Right hindlimb (tissue), 1 donor: ENCODE measurements at places on chromosomes 3 and 15.
A peak's percentile ranks its signal among the peaks of the same experiment; 100 is the strongest.

GRCh38 chr15:76939715-76940114 lies 8.2 kb downstream of the RCN2 start:
- DNase-seq = no peak

GRCh38 chr15:83275412-83275811 lies 9.1 kb downstream of the BNC1 start:
- DNase-seq = no peak

- no peak for DNase-seq
Measured at GRCh38 chr3:70914862-70915261, 602.4 kb upstream of the MDFIC2 start.

- no peak for DNase-seq
Measured at GRCh38 chr15:34341381-34342212, 1.3 kb downstream of the NOP10 start.

DNA sequence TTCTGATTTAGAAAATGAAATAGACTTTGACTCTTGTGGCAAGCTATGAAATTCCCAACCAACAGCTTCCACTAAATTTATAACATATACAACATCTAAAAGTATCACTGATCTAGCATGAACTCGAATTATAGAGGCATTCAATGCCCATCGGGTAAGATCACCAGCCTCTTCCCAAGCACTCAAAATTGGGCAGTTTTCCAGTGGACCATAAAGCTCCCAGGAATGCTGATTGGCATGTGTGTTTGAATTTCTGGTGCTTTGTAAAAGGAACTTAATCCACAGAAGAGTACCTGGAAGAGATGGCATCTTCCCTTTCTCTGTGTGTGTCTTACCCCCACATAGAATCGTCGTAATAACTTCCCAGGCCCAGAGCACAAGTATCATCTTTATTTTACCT lies 10.0 kb downstream of the LRTM1 start:
- DNase-seq = no peak

- DNase-seq = no peak
Measured at GRCh38 chr3:5798809-5799208, 611.3 kb downstream of the EDEM1 start.

DNA sequence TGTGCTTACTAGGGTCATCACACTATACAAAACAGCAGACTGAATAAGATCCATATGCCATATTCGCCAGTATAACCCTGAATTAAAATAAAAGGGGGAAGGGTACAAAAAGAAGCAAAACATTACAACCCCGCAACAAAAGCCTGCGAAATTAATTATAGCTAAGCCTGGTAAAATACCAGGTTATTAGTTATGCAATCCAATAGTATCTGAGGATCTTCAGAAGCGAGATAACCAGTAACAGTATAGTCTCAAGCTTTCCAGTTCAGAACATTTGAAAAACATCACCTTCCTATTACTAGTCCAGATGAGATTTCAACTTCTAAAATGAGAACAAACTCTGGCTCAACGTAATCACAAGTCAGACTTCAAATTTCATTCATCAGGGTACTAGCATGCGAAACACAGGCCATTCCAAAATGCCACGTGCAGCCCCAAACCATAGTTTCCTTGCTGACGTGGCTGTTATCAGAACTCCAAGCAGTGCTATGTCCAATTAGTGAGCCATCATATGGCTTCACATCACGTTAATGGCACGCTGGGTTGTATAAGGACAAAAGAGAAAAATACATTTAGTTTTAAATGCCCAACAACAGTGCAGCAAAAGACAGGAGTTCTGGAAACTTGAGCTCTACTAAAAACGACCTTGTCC lies 1.1 kb downstream of the SSR3 start:
- DNase-seq = no peak

DNA sequence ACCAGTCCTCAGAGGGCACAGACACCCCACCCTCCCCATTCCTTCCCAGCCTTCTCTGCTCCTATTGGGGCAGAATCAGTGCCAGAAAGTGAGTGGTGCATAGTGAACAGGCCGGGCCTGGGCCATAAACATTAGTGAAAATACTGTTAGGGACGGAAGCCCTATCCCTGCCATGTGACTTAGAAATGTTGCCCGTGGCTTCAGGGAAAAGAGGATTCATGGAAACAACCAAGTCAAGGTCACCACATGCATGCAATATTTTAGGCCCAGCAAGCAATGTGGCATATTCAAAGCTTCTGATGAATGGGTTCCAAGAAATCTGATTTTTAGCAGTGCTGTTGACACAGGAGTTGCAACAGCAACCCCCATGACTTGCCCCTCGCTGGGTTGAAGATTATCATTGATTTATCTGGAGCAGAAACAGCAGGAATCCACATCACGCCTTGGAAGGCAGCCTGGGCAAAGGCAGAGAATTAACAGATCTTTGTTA lies 52.3 kb downstream of the CCNL1 start:
- no peak for DNase-seq

DNA sequence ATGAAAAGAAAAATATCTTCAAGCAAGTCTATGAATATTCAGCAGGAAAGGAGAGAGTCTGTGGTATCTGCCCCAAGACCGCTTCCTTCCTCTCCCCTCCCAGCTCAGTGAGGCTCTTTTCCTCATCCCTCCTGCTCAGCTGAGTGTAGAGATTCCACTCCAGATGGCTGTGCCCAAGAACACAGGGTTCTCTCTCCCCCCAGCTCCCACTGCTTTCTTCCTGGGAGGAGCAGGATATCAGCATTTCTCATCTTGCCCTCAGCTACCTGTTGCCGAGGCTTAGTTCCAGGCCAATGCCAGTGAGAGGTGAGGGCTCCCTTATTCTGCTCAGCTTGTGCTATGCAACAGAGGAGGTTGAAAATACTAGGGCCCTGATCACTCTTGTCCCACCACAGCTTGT lies 211.9 kb downstream of the SV2B start:
- no peak for DNase-seq

DNA sequence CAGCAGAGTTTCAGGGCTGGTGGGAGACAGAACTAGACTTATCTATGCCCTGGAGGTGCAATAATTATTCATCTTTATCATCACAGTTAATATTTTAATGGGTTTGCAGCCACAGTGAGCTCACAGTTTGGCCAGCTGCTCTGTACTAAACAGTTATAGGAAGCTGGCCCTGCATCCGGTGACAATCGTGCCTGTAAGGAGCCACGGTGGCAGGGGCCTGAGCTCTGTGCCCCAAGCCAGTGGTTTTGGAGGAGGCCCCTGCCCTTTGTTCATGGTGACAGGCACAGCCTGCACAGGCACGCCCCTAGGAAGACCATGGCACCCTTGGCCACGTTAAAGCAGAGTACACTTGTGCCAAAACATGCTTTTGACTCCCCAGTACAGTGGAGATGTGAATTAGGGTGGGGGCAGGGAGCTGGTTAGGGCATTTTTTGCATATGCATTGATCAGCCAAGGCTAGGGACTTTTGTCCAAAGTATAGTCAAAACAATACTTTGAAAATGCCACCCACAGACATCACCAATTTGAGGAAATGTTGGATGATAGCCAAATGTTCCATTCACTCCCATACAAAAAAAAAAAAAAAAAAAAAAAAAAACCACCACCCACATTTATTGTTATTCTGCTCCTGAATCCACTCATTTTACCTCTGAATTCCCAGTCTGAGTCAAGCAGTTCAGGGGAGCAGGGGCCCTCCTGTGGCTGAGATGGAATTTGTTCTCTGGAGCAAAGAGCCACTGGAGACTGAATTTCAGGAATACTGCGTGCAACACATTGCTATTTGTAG lies 3.4 kb upstream of the RFTN1 start:
- DNase-seq = peak; percentile 45

- no peak for DNase-seq
Measured at GRCh38 chr3:172314591-172315160, 133.6 kb downstream of the GHSR start.

GRCh38 chr15:68304589-68305337 lies 27.2 kb downstream of the FEM1B start:
- peak; percentile 17 for DNase-seq

DNA sequence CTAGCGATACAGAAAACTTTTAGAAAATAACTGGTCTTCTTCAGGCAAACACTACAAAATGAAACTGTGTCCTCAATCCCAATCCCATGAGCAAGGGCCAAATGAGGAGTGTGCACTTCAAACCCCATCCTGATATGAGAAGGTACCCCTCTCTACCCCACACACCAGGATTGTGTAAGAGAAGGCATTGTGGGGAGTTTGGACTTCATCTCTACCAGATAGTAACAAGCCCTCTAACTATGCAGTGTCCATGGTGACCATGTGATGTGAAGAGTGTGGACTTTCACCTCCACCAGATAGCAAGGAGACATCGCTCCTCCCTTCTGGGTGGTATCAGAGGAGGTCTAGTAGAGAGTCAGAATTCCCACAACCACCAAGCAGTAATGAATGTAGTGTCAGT lies 769.3 kb downstream of the MECOM start:
- no peak for DNase-seq

- DNase-seq = no peak
Measured at GRCh38 chr3:44771424-44772098, 10.0 kb downstream of the KIF15 start.

- no peak for DNase-seq
Measured at GRCh38 chr15:76866008-76866407, 39.1 kb downstream of the SCAPER start.

DNA sequence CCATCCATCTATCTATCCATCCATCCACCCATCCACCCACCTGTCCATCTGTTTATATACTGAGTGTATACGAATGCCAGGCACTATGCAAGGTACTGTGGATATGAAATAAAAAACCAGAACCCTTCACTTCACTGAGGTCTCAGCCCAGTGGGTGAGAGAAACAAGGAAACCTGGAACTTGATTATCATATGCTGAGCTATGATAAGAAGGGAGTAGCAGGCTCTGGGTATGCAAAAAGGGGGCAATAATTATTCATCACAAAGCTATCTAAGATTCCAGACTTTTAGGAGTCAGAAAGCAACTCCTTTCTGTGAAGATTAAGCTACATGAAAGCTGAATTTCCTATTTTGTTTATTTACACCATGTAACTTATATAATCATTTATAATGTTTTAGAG lies 327.7 kb upstream of the IL12A start:
- DNase-seq = no peak

DNA sequence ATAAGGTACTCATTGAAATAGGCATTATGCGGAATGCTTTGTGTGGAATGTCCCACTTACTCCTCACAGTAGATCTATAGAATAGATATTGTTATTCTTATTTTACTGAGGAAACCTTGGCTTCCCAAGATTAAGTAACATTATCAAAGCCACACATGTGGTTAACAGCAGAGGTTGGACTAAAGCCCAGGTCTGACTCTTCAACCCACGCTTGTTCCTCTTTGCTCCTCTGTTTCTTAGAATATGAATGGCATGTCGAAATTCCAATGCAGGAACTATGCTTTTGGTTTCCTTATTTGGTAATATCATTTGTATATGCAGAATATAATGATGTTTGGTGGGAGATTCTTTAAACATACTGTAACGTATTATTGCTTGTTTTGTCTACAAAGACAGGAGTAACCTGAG lies 818.8 kb upstream of the LMCD1 start:
- peak; percentile 39 for DNase-seq

- DNase-seq = peak; percentile 35
Measured at GRCh38 chr3:14699643-14700042, 24.7 kb downstream of the C3orf20 start.

DNA sequence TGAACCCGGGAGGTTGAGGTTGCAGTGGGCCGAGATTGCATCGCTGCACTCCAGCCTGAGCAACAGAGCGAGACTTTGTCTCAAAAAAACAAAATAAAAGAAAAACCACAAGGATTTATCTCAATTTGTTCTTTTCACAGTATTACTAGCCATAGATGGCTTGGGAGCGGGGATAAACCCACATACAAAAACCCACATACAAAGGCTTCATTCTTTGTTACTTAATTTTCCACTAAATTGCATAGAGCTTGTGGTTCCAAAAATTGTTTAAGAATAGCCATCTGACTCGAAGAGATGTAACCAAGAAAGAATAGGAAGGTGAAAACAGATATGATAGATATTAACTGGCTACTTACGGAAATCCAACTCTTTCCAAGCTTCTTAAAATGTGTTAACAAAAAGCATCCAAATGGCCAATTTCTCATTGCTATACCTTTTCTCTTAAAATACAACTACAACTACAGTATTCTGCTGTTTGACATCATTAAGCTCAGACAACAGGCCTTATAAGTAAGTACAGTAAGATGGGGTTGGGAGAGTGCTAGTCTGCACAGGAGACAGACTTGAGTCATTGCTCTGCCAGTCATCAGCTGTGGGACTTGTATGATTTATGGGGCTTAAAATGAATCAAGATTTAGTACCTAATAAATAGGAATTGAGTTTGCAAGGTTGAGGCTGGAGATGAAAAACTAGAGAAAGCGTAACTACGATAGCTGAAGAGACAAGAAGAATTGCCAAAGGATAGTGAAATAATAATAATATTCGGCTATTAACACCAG lies 96.6 kb upstream of the PLXND1 start:
- DNase-seq = no peak

DNA sequence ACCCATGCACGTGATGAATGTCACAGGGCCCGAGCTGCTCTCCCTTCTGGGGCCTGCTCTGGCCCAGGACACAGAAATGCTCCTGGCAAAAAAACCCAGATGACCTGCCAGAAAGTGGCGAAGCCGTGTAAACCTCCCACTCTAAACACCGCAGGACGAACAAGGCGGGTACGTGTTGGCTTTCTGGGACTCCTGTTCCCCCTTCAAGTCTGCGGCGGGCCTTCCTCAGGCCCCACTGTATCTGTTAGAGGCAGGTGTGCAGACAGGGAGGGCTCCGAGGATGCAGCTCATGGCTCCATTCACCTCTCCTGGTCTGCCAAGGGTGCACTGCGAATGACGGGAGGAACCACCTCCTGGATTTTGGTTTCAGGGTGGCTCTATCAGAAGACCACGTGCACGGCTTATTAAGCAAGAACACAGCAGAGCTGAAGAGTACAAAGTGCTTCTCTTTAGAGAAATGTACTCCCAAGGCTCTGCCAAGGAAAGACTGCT lies 173.8 kb downstream of the ADAMTS17 start:
- DNase-seq = no peak

DNA sequence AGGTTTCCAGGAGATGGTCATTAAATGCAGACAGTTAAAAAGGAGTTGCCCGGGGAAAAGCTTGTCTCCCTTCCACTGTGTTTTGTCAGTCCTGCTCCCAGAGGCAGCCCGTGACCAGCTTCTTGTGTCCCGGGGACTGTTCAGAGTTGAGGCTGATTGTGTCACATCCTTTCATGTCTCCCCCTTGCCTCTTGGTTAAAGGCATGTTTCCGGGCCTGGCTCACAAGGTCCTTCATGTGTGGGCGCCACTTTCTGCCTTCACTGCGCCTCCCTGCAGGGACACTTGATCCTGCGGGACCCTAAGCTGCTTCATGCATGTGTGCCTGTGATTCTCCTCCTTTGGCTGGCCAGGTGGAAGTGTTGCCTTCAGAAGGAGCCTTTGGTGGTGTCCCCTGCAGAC lies 9.2 kb downstream of the CHCHD6 start:
- no peak for DNase-seq

GRCh38 chr3:106381939-106382335 lies 513.1 kb upstream of the CBLB start:
- DNase-seq = no peak
